ENCODE measurements at places on chromosomes 13 and 19.

DNA sequence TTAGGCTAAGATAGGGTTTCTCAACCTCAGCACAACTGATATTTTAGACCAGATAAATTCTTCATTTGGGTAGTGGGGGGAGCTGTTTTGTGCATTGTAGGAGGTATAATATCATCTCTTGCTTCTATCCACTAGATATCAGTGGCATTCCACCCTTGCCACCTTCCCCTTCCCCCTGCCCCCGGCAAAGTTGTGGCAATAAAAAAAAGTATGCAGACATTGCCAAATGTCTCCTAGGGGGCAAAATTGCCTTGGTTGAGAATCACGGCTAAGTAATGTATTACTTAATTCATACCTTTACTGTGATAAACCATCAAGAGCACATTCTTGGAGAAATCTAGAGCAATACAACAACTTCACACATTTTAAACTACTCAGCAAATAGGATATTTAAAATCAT lies 51.4 kb downstream of the UBL3 start:
- DNase-seq, result no peak

DNA sequence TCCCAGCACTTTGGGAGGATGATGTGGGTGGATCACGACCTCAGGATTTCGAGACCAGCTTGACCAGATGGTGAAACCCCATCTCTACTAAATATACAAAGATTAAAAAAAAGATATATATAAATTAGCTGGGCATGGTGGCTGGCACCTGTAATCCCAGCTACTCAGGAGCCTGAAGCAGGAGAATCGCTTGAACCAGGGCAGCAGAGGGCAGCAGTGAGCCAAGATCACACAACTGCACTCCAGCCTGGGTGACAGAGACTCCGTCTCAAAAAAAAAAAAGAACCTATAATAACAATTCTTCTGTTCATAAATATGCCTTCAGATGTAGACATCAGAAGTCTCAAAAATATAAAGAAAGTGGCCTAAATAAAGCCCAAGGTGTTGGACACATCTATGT lies 7.6 kb downstream of the ZNF737 start:
- no peak for DNase-seq

DNA sequence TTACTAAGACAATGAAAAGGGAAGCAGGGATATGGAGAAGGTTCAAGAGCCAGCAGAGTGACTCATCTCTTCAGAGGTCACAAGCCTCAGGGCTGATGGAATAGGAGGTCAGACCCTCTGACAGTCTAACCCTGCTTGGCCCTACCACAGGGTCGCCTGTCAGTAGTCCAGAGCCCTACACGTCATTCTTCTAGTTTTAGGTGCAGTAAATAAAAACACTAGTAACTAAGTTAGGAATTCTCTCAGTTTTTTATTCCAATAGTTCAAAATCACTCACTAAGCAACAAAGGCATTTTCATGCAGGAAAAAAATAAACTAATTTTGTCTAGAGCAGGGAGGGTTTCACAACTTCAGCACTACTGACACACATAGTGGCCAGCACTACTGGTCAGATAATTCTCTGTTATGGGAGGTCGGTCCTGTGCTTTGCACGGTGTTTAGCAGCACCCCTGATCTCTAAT lies 27.2 kb downstream of the FOXO1 start:
- DNase-seq, result no peak

- DNase-seq, result no peak
Observed at GRCh38 chr19:2055931-2056836, 5.1 kb upstream of the MKNK2 start.

DNA sequence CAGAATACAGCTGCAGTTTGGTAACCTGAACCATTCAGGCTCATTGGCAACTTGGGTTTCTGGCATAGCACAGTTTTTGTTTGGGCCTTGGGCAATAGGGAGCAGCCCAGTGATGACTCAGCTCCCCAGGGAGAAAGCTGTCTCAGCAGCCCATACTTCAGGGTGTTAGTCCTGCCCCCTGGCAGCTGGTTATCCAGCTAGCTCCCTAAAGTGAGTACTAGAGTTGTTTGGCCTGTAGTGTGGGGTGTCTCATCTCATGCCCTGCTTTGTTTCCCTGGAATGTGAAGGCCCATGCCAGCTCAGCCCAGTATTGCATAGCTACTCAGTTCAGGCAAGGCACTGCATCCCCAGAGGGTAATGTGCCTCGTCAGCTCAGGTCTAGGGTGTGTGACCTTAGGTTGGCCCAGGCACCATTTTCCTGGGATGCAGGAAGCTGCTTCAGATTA lies 18.2 kb upstream of the ZNF543 start:
- no peak for DNase-seq

DNA sequence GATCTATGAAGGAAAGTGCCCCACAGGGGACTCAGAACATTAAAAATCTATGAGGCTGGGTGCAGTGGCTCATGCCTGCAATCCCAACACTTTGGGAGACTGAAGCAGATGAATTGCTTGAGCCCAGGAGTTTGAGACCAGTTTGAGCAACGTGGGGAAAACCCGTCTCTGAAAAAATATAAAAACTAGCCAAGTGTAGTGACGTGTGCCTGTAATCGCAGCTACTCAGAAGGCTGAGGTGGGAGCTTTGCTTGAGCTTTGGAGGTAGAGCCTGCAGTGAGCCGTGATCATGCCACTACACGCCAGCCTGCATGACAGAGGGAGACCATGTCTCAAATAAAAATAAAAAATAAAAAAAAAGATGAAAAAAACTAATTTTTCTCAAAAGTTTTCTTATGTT lies 1070.6 kb downstream of the PCDH9 start:
- no peak for DNase-seq

GRCh38 chr19:28126135-28126898 lies 1086.6 kb downstream of the UQCRFS1 start:
- no peak for DNase-seq

DNA sequence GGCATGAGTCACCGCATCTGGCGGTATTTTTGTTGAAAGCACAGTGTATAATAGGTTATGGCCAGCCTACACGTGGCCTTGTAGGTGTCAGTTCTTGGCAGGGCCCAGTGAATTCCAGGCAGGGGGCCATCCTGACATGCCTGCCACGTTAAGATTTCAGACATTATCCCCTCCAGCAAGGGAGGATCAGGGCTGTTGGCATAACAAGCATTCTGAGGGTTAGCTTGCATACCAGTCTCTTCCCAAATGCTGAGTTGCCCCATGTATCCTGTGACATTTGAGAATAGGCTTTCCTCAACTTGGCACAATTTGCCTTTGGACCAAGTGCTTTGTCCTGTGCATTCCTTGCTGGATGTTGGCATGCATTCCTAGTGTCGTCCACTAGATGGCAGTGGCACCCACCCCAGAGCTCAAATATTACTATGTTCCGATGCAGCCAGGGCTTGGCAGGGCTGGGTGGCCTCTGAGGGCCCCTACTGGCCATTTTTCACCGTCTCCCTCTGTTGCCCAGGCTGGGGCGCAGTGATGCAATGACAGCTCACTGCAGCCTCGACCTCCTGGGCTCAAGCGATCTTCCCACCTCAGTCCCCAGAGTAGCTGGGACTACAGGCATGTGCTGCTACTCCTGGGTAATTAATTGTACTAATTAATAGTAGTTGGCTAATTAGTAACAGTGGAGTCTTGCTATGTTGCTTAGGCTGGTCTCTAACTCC lies 31.2 kb downstream of the NLRP12 start:
- peak; percentile 57 for DNase-seq

Measured in bone marrow (tissue), 2 donors.